ENCODE measurements at places on chromosomes 2 and 18.

DNA sequence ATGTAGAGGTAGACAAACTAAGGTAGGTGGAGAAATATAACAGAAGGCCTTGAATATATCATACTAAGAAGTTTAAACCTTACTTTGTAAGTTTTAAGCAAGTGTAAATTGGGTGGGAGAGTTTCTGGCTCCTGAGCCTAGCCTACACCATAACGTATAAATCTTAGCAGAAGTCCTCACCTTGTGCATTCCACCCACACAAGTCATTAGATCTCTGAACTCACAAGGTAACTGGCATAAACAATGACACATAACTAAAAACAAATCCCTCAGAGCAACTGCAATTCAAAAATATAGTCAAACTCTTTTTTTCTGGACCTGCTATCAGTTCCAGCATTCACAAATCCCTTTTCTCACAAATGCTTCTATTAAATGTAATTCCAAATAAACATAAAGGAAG, 9.4 kb downstream of the REV1 start:
- no peak for DNase-seq

DNA sequence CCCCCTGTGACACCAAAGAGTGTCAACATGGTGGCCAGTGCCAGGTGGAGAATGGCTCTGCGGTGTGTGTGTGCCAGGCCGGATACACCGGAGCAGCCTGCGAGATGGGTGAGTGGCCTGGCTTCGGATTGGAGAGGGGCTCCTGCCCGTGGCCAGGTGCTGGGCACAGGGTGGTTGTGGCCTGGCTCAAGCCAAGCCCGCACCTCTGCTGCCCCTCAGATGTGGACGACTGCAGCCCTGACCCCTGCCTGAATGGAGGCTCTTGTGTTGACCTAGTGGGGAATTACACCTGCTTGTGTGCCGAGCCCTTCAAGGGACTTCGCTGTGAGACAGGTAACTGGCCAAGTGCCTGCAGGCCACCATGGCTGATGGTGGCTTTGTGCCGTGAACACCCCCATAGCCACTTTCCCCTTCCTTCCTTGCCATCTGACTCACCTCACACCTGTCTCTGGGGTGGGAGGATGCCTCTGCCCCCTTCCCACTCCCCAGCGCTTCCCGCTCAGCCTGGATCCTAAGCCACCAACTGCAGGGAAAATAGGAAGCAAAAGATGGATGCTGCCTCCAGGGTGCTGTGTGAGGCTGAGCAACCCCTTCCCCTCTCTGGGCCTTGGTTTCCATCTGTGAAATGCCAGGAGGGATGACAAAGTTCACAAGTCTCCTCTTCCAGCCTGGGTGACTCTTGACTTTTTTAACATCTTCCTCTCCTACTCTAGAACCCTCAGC, 41.8 kb downstream of the SNED1 start:
- DNase-seq = no peak

GRCh38 chr2:46561731-46562450, 82.5 kb downstream of the TMEM247 start:
- no peak for DNase-seq

DNA sequence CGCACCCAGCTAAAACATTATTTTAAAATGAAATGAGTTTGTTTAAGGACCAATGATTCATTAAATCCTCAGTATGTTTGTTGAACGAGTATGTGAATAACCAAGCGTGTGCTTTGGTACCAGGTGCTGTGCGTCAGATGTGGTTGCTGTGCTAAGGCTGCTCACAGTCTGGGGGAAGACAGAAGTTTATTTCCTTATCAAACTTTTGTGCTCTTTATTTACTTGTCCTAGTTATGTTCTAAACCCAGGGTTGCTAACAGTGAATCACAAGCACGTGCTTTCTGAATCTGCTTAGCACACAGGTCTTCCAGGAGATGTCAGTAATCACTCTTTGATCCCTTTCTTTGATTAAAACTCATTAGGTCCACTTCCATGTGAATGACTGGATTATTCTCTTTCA, 37.0 kb downstream of the RAPGEF4 start:
- DNase-seq = no peak

- no peak for DNase-seq
These were observed at the start of gene PRKD3 for GRCh38 chr2:37324786-37325624. Gene PRKD3 (minus strand): TSS chr2:37324833. CDS start chr2:37316524, 8,309 bp downstream.

GRCh38 chr2:28052691-28053090, 162.2 kb downstream of the BABAM2 start:
- DNase-seq = peak; percentile 44

- no peak for DNase-seq
These were observed at the start of gene SH3RF3 for GRCh38 chr2:109128616-109129355. Gene SH3RF3 (plus strand): TSS chr2:109129205.

DNA sequence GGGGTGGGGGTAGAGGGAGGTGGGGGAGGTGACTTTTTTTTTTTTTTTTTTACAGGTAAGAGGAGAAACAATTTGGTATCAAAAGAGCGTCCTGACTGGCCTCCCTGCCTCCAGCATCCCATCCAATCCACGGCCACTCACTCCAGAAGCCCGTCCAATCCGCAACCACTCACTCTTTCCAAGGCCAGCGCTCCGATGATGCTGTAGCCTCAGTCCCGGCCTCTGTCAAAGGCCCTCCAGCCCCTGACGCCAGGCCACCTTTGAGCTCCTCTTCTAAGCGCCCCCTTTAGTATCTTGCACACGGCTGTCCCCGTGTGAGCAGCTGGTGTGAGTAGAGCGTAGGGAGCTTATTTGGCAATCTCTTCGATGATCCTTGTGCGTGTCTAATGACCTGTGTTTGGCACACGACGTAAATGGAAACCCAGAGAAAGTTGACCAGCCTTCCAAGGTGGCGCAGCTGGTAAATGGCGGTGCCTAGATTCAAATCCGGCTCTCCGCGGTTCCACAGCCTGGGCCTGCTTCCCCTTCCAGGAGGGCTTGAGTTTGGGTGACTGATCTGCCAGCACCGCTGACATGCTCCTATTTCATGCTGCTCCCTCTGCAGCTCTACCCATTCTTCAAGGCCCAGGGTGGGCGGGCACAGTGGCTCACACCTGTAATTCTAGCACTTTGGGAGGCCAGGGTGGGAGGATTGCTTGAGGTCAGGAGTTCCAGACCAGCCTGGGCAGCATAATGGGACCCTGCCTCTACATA, 23.8 kb upstream of the PXDN start:
- no peak for DNase-seq

DNA sequence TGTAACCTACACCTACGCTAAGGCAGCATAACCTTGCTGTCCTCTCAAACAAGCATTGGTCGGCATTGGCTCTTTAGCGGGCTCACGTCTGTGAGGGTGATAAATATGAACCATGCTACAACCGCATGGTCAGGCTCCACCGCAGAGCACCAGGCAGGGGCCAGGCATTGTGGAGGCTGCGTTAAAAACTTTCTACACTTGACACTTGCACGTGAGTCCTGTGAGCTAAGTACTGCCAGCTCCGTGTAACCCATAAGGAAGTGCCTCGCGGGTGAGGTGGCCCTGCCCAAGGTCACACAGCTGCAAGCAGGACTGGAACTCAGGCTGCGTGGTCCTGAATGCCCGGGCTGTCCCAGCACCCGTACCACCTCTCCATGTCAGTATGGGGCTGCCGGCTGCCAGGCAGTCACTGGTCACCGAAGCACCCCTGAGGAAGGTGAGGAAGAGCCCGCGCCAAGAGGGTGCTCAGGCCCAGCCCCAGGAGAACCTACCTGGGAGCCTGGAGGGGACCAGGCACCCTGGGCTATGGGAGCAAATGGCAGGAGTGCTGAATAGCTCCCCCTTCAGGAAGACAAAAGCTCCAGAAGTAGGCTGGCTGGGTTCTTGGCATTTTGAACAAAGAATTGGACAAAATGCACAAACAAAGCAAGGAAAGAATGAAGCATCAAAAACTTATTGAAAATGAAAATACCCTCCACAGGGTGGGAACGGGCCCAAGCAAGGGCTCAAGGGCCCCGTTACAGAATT, 271.1 kb upstream of the RAB6C start:
- no peak for DNase-seq

DNA sequence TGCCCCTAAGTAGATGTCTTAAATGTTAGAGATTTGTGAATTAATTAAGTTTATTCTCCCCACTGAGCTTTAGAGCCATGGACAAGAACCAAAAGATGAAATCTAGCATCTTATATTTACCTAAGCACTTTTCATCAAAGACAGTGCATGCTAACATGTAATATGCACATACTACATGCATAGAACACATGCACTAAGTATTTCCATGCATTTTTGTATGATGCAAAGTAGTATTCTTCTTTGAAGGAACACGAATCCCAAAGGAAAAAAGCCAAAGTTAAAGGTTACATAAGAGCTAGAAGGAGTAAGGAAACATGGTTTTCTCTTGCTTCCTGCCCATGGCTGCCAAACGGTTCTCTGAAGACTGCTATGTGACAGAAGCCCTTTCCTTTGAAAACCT, 15.3 kb downstream of the STAMBP start:
- no peak for DNase-seq

GRCh38 chr18:46755315-46756024, 1.4 kb downstream of the ST8SIA5 start:
- no peak for DNase-seq

All from GM04503 (cell line).